Fibroblast of skin of right quadriceps (primary cell): ENCODE measurements at places on chromosomes 6 and 20.

- DNase-seq = no peak
Measured at GRCh38 chr20:59831024-59831915, 102.2 kb downstream of the SYCP2 start.

GRCh38 chr6:87965806-87966205, 81.8 kb upstream of the SPACA1 start:
- DNase-seq = no peak

DNA sequence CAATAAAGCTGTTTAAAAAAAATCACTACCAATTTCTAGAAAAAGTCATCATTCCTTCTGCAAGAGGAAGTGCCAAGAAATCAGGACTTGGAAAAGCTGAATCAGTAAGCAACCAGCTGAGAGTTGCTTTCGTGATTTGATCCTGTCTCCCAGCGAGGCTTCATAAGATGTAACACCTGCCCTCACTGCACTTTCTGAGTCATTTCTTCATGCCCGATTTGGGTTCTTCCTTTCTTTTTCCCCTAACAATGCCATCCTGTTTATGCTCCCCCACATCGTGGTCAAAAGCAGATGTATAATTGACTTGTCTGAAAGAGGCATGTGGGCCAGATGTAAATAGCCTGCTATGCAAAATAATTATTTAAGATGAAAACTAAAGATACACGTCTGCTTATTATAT, 52.1 kb downstream of the RIPOR2 start:
- DNase-seq = peak; percentile 82

DNA sequence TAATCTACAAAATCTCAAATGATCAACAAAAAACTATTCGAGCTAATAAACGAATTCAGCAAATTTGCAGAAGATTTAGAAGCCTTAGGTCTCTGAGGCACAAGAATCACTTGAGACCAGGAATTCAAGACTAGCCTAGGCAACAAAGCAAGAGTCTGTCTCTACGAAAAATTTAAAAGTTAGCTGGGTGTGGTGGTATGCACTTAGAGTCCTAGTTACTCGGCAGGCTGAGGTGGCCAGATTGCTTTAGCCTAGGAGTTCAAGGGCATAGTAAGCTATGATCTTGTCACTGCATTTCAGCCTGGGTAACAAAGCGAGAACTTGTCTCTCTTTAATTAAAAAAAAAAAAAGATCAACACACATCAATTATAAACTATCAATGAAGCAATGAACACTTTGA, 34.2 kb downstream of the FAM184A start:
- DNase-seq = no peak

- peak; percentile 35 for DNase-seq
Measured at GRCh38 chr6:6661684-6662083, 73.2 kb downstream of the LY86 start.
